Activated CD4-positive, alpha-beta T cell treated with anti-CD3 and anti-CD28 coated beads for 36 hours (primary cell): ENCODE measurements at places on chromosomes 5 and 9.

- no peak for DNase-seq
Measured at GRCh38 chr9:10250219-10250618, 362.6 kb downstream of the PTPRD start.

DNA sequence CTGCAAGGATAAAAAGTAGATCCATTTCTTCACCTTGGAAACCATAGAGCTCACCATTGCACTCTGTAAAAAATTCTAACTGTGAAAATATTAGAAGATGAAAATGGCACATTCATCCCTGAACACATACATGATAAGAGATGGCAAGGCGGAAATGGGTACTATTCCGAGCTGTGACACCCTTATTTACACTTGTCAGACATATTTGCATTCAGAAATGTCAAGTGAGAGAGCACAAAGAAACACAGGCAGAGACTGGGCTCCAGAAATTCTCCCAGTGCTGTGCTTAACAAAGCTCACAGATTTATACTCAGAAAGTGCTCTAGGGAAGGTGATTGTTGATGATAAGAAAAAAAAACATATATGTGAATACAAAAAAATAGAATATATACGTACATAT lies 170.3 kb upstream of the PUM3 start:
- DNase-seq, result no peak

DNA sequence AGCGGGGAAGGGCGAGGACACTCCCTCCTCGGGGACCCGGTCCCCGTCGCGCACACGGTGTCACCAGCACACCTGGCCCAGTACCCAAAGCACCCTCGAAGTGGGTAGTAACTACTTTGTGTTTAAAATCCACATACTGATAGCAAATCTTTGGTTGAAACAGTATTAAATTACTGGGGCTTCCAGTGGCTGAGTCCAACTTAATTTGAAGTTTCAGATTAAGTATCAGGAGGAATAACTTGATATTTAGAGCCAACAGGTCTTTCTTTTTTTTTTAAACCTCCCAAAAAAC lies 615 bp downstream of the ATG10 start:
- no peak for DNase-seq

DNA sequence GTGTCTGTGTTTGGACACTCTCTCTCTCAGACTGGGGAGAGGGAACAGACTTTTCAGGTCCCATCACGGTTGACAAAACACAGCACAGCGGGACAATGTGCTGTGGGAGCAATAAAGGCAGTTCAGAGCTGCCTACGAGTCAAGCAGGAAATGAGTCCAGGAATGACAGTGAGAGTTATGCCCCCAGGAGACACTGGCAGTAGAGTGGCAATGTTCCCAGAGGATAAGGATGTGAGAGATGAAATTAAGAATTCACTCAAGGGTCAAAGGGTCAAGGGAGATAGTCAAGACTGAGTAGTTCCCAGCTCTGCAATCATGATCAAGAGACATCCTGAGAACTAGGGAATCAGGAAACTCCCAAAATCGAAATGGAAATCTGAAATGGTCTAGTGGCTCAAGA lies 156.1 kb downstream of the LURAP1L start:
- no peak for DNase-seq

- DNase-seq, result no peak
Measured at GRCh38 chr9:137649553-137649952, 30.7 kb downstream of the EHMT1 start.

DNA sequence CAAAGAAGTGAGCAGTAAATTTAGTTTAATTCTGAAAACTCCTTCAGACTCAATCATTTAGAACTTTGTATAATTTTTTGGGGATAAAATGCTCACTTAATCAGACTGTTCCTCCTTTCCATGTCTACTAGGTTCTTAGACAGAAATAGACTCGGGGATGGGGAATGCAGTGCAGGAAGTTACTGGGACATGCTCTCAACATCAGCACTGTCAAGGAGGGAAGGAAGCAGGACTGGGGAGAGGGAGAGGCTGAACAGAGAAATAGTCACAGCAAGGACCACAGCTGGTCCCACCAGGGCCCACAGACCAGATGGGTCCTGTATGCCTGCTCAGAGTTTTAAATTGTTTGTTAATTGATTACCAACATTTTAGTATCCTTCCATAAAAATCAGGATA lies 310.1 kb upstream of the MSX2 start:
- no peak for DNase-seq

GRCh38 chr9:20044686-20045085 lies 255.8 kb upstream of the SLC24A2 start:
- no peak for DNase-seq

DNA sequence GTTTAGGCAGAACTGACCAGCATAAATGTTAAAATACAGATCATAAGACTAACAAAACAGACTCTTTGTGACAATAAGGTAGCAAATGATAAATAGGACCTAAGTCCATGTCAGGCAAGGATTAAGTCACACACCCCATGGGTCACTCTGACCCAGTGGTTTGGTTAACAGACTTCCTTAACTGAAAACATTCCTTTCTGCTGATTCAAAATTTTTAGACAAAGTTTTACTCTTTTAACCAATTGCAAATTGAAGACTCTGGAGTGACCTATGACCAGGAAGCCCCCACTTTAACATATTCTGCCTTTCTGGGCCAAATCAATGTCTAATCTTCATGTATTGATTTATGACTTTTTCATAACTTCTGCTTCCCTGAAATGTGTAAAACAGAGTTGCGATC lies 4.9 kb upstream of the NXNL2 start:
- DNase-seq, result no peak
